ENCODE measurements at places on chromosomes 7 and 10.

DNA sequence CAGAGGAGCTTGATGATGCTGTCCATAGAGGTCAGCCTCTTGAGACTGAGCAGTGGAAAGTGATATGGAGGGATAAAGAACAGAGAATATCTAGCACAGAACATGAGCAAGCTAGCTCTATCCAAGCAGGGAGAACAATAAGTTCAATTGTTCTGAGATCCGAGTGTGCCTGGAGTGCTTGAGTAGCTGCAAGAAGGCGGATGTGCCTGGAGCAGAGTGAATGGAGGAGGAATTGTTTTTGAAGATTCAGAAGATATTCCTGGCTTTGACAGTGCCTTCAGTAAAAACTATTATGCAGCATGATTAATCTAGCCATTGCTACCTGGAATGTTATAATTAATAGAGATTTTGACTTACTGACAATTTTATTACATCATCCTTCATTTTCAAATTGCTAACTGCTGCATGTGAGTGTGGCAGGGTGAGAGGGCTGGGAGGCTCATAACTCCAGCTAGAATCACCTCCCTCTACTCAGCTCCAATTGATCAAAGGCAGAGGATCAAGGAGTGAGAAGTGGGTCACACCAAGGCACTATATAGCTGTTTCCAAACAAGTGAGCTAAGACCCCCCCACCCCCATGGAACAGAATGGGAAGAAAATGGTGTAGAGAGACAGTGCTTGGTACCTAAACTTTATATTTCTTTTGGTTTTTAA is 302.8 kb downstream of the ADRA2A start:
- DNase-seq, result no peak

- DNase-seq, result no peak
These were observed 2.5 kb downstream of the ACSL5 start for GRCh38 chr10:112376396-112376790.

- DNase-seq, result no peak
These were observed 341.9 kb downstream of the TNS3 start for GRCh38 chr7:47239931-47240421.

DNA sequence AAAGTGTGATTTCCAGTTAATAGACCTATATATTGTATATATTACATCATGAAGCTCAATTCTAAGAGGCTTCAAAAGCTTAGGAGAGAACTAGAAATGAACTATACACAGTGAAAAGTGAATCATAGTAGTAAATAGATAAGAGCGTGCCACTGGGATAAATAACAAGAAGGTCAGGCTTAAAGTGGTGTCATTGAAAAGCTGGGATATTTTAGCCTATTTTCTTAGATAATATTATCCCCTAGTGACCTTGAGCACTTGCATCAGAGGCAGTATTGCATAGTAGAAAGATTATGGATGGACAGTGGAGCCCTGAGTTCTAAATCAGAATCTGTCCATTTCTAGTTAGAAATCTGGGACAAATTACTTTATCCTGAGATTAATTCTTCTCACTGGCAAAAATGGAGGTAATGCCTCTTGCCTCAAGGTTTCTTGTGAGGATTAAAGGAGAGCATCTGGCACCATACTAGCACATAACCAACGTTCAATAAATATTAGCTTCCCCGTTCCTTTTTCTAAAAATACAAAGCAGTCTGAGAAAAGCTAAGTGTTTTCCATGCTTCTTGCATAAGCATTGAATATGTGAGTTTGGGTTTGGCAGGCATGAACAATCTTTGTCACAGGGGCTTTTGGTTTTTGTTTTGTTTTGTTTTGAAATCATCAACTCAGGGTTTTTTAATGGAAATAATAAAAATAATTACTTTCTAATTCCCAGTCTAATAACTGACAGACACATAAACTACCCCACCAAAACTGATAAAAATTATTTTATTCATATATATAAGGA is 27.3 kb upstream of the MACC1 start:
- no peak for DNase-seq

- DNase-seq, result no peak
These were observed 100.4 kb upstream of the DNAJC1 start for GRCh38 chr10:22103701-22104470.

- DNase-seq, result no peak
These were observed 267.5 kb downstream of the GATA3 start for GRCh38 chr10:8321990-8322389.

- DNase-seq, result no peak
These were observed 102.8 kb upstream of the CDK13 start for GRCh38 chr7:39847227-39847626.

DNA sequence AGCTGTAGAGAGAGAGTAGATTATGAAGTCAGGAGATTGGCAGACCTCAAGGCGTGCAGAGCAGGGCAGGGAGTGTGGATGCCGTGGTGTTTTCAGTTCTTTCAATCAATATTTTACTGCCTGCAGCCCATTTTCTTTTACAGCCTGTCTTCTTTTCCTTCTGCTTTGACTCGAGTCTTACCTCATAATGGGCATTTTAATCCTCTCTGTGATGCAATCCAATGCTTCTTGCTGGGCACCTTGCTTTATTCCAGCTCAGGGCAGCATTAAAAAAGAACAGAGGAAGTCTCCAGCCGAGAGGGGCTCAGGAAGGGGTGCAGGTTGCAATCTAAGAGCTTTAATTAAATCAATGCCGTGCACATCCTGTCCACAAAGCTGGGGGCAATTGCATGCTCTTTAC is 839.0 kb downstream of the LRMDA start:
- DNase-seq, result no peak

DNA sequence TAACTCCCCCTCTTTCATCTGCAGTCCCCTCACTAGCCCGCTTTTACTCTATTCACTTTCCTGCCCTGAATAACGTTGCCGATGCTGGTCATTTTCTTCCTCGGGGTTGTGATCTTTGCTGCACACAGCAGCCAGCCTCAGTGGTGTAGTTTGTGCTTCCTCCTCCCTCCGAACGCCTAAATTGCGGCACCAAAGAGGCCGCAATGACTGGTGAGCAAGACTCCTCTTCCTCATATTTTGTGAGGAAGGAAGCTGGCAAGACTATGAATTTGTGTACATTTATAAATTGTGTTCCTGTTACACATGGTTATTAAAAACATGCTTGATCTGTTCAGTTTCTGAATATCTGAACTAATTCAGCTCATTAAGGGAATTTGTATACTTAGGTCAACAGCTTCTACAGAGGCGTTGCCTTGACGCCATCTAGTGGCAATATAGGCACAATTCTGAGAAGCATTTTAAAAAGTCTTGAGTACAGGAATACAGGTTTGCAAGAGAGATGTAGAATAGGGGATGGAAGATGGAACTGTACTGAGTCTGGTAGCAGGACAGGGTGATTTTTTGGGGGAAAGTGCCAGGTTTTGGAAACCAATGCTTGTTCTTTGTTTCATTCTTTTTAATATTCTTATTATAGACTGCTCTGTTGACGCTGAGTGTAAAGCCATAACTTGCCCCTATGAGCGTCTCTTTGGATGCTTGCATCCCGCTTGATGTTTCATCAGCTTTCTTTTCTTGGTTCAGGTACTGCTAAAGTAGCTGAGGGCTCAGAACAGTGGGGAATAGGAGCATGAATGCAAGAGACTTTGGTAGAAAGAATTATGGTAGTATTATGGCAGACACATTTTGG is 4.1 kb upstream of the TAS2R5 start:
- DNase-seq, result peak; percentile 55
